Cardiac muscle cell (in vitro differentiated cells and primary cell): ENCODE measurements at places on chromosomes 3 and 15.

GRCh38 chr3:141578202-141578973 lies 91.6 kb downstream of the RASA2 start:
- peak; percentile 25 for DNase-seq

- no peak for DNase-seq
Measured at GRCh38 chr15:98446083-98446482, 202.3 kb upstream of the IGF1R start.

DNA sequence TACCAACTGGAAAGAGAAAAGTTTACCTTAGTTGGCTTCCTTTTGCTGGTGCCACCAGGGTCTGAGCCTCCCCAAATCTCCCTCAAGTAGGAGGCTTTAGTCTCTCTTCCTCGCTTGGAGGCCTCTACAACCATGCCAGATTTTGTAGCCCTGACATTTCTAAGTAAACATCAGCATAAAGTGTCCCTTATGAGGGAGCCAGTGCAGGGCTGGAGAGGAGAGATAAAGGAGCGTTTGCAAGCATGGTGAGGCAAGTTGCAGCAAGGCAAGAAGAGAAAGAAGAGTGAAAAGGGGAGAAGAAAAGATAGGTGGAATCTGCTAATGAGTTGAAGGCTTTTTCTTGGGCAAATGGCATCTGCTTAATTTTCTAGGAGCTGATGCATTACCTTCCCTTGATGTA lies 82.7 kb upstream of the FNDC3B start:
- no peak for DNase-seq

- DNase-seq = no peak
Measured at GRCh38 chr3:176959867-176960266, 237.4 kb downstream of the TBL1XR1 start.

- no peak for DNase-seq
Measured at GRCh38 chr15:96818861-96819260, 488.4 kb downstream of the NR2F2 start.

GRCh38 chr3:143751643-143752178 lies 96.6 kb downstream of the SLC9A9 start:
- DNase-seq = no peak

DNA sequence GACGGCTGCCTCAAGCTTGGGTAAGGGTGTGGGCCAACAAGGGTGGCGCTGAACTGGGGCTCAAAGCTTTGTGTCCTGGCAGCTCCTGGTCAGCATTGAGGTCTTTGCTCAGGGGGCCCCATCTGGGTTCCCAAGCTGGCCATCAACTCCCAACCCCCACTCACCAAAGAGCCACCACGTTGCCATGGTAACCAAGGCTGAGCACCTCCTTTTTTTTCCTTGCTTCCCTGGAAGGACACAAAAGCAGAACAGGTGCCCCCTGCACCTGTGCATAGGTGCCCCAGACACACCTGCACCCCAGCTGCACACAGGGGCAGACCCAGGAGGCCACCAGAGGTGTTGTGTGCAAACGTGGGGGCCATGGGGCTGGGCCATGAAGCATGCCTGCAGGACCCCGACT lies 16.5 kb downstream of the UROC1 start:
- no peak for DNase-seq

DNA sequence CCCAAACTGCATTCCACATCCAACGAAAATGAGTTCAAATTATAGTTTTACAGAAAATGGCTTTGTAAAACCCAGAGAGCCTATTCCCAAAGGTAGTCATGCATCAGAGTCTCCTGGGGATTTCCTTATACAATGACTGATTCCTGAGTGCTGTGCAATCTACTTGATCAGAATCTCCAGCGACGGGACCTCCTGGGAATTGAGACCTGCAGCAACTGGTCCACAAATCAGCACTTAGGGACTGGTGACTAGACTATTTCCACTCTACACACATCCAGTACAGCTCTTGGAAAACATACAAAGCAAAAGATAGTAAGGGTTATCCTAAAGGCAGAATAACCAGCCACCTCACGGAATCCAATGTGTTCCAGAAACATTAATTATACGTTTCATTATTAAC lies 871.0 kb upstream of the CFAP20DC start:
- no peak for DNase-seq

DNA sequence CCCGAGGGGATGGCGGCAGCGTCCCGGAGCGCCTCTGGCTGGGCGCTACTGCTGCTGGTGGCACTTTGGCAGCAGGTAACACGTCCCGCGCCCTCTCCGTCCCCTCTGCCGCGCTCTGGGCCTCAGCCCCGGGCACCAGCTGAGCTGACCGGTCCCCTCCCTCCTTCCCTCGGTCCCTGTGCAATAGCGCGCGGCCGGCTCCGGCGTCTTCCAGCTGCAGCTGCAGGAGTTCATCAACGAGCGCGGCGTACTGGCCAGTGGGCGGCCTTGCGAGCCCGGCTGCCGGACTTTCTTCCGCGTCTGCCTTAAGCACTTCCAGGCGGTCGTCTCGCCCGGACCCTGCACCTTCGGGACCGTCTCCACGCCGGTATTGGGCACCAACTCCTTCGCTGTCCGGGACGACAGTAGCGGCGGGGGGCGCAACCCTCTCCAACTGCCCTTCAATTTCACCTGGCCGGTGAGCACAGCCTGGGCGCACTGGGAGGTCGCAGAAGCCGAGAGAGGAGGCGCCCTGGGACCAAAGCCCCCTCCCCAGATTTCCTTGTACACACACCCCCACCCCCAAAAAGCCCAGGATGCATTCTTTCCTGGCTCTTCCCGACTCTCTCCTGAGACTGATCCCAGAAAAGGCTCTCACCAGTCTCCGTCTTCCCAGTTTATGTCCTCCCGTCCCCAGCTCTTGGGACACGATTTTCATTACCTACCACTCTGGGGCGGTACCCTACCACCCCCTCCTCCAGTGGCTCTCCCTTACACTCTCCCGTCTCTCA lies 705 bp downstream of the DLL4 start:
- DNase-seq = peak; percentile 74

- DNase-seq = peak; percentile 10
Measured at GRCh38 chr3:63353383-63353782, 75.3 kb downstream of the SYNPR start.

GRCh38 chr3:110414855-110415254 lies 656.8 kb upstream of the NECTIN3 start:
- DNase-seq = no peak

GRCh38 chr15:88546248-88547129 lies at the start of gene DET1:
Gene DET1, minus strand, starts transcription at chr15:88546681. Its CDS starts 14,976 bp downstream, at chr15:88531705.
- DNase-seq = peak; percentile 97

DNA sequence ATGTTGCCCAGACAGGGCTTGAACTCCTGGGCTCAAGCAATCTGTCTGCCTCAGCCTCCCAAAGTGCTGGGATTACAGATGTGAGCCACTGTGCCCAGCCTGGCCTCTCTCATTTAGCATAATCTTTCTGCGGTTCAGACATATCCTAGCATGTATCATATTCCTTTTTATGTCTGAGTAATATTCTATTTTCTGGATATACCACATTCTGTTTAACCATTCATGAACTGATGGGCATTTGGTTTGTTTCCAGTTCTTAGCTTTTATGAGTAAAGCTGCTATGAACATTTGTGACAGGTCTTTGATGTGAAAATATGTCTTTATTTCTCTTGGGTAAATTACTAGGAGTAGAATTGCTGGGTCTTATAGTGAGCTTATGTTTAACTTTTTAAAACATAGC lies 23.5 kb downstream of the FAM81A start:
- no peak for DNase-seq

- DNase-seq = peak; percentile 8
Measured at GRCh38 chr15:81886591-81886990, 159.2 kb downstream of the MEX3B start.

GRCh38 chr15:69480932-69481331 lies 28.3 kb downstream of the RPLP1 start:
- no peak for DNase-seq

DNA sequence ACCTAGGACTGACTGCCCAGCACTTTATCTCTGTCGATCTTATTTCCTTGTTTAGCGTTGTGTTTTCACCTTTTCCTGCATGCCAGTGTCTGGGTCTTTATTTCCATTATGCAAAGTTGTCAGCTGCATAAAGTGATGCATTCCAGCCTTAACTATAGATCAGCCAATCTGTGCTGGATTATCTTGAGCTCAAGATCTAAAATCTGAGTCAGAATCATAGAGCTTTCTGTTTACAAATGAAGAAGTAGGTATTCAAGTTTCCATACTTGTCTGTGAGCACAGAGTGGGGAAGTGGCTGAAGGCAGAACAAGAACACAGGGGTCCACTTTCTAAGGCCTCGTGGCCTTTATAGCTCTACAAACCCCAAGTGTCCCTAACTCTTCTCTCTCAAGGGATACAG lies 82.4 kb upstream of the PLCL2 start:
- no peak for DNase-seq

DNA sequence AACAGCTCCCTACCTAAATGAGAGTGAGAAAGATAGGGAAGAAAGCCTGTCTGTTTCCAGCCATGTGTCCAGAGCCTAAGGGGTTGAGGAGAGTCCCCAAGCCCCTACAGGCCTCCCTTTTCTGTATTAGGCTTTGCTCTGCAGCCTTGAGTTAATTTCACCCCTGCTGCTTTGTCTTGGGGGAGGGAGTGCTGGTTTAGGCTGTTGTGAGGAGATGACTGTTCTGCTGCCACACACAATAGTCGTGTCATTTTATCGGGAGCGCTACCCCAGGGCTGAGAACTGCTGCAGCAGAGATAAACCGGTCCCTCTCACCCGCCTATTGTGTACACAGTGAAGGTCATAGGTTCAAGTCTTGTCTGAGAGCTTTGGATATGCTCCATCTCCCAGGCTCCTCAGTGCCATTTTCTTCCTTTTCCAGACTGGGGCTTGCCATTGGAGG lies 1.4 kb downstream of the ZNF609 start:
- peak; percentile 41 for DNase-seq

DNA sequence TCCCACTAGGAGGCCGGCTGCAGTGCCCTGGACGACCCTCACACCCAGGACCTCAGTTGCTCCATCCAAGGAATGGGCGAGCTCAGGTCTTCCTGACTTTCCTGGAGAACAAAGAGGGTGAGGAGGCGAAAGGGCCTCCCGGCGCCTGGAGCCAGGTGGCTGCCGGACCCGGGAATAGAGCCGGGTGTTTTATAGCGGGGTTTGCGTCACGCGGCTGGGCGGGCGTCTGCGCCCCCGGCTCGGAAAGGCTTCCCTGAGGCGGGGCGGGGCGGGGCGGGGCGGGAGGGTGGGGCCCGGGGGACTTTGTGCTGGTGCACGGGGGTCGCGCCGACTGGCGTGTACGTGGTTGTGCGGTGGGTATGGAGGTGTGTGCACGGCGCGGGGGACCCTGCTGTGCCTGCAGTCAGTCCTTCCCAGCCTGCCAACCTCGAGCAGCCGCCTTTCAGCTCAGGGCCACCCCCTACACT lies 4.6 kb upstream of the PRKCD start:
- DNase-seq = no peak

DNA sequence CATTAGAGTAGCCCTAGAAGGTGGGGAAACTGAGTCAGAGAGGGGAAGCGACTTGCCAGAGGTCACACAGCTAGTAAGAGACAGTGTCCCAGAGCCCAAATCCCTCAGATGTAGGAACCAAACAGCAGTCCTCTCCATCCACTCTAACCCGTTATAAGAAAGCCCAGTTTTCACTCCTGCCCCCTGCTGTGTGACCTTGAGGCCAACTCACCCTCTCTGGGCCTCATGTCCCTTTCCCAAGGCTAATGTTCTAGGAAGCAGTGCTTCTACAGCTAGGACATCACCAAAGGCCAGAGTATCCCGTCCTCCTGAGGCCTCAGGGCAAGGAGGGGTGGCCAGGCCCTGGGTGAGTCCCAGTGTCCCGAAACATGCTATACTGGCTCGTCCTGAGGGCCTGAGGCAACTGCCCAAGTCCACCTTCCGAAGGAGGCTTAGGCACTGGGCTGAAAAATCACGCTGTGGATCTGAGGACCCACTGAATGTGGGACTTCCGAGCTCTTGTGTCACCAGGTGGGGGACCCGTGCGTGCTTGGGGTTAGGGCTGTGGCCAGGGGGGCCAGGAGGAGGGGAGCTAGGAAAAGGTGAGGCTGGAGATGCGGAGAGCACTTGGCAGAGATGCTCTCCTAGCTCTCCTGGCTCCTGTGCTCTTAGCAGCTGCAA lies 109.2 kb upstream of the SLC6A11 start:
- DNase-seq = no peak

GRCh38 chr3:122754929-122755328 lies 38.7 kb downstream of the HSPBAP1 start:
- DNase-seq = peak; percentile 52

DNA sequence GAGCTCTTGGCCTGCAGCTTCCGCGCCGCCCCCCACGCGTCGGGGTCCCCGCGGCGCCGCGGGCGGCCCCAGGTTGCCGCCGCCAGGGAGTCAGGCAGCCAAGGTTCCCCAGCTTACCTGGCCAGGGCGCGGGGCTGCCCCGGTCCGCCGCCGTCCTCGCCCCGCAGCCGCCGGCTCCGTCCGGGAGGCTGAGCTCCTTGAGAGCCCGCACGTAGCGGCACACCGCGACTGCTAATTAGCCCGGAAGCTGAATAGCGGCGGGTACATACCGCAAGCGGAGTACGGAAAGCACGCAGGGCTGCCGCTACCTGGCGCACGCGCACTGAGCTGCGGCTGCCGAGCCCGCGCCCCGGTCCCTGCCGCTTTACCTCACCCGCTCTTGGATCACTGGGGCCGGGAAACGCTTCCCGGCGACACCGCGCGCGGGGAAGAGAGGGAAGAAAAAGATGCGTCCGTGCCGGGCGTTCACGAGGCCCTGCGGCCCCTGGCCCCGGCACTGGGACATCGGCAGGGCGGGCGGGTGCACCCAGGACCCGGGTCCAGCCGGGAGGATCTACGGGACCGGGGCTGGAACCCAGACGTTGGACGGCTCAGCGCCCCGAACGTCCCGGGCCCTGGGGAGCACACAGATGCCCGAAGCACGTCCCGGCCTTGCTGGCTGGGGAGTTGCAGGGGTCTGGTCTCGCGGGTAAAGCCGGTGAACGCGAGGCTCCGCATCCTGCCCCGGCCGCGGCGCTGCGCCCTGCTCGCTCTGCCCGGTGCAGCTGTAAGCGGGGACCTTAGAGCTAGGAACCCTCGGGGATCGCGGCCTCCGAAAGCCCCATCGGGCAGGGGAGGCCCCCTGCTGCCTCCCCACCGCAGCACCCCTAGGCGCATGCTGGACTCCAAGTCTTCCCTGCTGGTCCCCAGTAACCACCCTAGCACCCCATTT lies at the start of gene GOLGA8B:
TSS of gene GOLGA8B (minus strand) at position 253 of the 931 bp plus-strand sequence. CDS start 47,739 bp downstream, outside the sequence.
- peak; percentile 91 for DNase-seq

- DNase-seq = no peak
Measured at GRCh38 chr3:134476306-134476705, 9.5 kb downstream of the ANAPC13 start.

DNA sequence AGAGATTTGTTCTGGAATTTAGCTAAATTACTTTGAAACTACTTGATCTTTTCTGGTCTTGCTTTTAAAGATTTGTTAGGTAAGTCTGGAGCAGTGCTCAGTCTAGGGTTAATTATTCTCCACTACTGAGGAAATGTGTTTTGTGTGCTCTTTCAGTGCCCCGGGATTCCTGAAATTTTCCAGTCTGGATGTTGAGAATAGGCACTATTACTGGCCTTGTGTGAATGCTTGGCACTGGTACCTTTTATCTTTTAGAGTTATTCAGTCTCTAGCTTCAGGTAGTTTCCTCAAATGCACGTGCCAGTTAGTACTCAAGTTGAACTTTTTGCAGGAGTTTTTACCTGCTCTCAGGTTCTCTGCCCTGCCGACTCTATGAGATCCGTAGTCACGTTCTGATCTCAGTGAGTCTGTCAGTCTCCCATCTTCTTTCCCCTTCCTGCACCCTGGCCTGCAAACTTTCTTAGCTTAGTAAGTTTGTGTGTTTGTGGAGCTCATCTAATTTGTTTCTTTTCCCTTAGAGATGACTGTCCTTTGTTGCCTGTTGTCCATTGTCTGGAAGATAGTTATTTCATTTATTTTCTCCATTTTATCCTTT lies 39.5 kb downstream of the TCF12 start:
- DNase-seq = no peak

- peak; percentile 3 for DNase-seq
Measured at GRCh38 chr3:56355570-56356185, 112.6 kb downstream of the ERC2 start.
